ENCODE measurements at places on chromosomes 3 and 15.

GRCh38 chr3:72568083-72568482 lies 280.2 kb downstream of the SHQ1 start:
- H3K27ac ChIP-seq = no peak overlapping the region
- no peaks in the 10 kb centered on the region for H3K36me3 ChIP-seq
- peaks cover 4% of the 10 kb centered on the region for H3K27me3 ChIP-seq
- no peak for DNase-seq
- H3K4me1 ChIP-seq = no peaks in the 10 kb centered on the region

GRCh38 chr3:100256731-100257151 lies 4.1 kb upstream of the TBC1D23 start:
- DNase-seq = no peak
- peak overlapping the region; percentile 45 for H3K27ac ChIP-seq
- no peak overlapping the region for H3K4me3 ChIP-seq

GRCh38 chr15:35141743-35142471 lies 56.8 kb upstream of the NANOGP8 start:
- H3K4me1 ChIP-seq = no peaks in the 10 kb centered on the region
- H3K27ac ChIP-seq = peak overlapping the region; percentile 51
- H3K4me3 ChIP-seq = no peak overlapping the region
- no peaks in the 10 kb centered on the region for H3K27me3 ChIP-seq
- DNase-seq = no peak
- no peaks in the 10 kb centered on the region for H3K36me3 ChIP-seq

DNA sequence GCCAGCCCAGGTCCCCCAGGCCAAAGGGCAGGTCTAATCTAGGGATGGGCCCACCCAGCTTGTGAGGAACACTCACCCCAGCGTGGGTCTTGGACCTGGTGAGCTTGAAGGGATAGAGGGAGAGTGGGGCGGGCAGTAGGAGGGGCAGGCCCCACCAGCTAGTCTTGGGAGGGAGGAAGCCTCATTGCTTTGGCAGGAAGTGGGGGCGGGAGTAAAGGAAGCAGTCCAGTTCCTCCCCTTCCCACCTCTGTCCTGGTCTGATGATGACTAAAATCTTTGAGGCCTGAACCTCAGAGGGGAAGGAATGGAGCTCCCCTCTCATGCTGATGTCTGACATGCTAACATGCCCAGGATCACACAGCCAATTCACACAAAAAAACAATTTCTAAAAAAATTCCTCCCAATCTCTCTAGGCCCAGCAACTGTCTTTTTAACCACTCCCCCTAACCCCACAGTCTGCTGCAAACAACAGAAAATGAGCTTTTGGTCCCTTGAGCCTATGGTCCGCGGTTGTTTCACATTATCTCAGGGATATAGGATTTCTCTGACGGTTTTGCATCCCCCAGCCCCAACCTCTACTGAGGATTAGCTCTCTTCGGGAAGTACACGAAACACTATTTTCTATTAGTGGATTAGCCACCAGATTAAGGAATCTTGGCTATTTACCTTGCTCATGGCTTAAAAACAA lies 30.7 kb upstream of the DUSP7 start:
- peaks cover 20% of the 10 kb centered on the region for H3K4me1 ChIP-seq
- no peak for DNase-seq
- H3K27me3 ChIP-seq = no peaks in the 10 kb centered on the region
- no peaks in the 10 kb centered on the region for H3K36me3 ChIP-seq
- H3K27ac ChIP-seq = no peak overlapping the region
- H3K4me3 ChIP-seq = no peak overlapping the region

- no peaks in the 10 kb centered on the region for H3K27me3 ChIP-seq
- H3K36me3 ChIP-seq = no peaks in the 10 kb centered on the region
- no peaks in the 10 kb centered on the region for H3K4me1 ChIP-seq
- no peak overlapping the region for H3K27ac ChIP-seq
These were observed 171.3 kb downstream of the ATP10A start for GRCh38 chr15:25691544-25692430.

DNA sequence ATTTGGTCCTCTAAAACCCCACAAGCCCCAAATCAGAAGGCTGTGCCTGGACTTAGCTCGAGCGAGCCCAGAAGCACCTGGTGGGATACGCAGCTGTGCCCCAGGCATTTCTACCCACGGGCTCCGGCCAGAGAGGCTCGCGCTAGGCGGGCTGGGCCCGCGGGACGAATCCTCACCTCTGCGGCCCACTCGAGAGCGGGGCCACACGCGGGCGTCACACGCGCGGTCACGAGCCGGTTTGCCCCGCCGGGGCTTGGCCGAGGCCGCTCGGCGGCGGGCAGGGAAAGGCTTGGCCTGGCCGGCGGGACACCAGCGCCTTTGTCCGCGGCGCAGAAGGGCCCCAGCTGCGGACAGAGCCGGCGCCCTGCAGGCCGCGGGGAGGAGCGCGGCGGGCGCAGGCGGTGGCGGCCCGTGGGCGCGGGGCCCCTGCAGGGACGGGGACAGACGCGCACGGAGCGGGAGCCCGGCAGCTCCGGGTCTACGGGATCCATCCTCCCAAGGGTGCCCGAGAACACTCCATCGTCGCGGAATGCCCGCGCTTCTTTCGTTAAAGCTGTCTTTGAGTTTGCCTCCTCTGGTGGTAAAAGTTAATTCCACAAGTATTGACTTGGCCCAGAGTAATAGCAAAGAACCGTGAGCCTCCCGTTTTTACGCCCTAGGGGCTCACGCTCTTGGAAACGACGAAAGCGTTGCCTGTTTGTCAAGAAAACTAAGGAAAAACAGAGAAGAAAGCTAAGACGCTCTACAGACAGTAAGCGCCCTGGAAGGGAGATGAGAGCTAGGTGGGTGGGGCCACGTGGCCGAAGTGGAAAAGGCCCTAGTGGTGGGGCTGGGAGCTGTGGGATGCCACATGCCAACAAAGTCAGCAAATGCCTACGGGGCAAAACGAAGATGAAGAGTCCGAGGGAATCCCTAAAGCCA lies 26.4 kb downstream of the TYRO3 start:
- peak overlapping the region; percentile 42 for H3K4me3 ChIP-seq
- peak overlapping the region; percentile 52 for H3K27ac ChIP-seq
- no peaks in the 10 kb centered on the region for H3K4me1 ChIP-seq
- no peaks in the 10 kb centered on the region for H3K36me3 ChIP-seq

DNA sequence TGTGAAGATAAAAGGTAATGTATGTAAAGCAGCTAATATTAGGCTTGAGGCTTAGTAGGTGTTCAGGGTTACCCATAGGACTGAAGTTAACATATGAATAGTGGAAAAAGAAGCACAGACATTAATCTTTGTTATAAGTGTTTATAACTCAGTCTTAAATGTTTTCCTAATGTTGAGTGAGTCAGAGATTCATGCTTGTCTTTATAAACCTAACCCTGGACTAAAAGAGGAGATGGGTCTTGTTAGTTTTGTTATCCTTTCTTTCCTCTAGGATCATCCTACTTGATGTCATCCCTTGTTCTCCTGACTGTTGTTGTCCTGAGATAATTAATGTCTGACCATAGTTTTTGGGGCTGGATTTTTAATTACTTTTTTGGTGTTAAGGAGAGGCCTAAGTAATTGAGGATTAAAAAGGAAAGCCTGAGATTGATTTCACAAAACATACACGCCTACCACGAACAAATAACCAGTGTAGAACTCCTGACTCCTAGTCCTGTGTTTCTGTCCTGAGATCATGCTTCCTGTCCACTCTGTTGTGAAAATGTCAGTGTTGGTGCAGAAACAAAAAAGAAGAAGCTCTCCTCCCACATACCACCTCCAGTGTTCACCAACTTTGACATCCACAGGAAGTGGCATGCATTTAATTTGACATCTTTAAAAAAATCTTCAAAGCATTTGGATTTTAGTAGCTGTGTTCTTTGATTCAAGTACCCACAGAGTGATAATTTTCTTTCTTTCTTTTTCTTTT lies 8.4 kb downstream of the MITF start:
- peaks cover 29% of the 10 kb centered on the region for H3K4me1 ChIP-seq
- H3K27me3 ChIP-seq = no peaks in the 10 kb centered on the region
- H3K4me3 ChIP-seq = no peak overlapping the region

DNA sequence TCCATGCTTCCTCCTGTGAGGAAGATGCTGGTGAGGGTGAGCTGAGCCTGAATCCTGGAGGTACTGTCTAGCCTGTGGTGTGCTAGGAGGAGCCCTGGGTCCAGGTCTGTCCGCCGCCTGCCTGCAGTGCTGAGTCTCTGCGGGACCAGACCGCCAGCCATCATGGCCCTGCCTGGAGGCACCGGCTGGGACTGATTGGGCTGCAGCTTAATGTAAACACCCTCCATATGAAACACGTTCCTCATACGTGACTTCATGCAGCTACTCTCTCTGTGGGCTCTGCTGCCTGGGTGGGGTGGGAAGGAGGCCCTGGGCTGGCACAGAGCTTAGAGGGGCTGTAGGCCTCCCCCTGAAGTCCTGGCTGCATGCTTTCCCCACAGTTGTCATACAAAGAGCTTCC lies 67.4 kb downstream of the FBLN2 start:
- H3K36me3 ChIP-seq = no peaks in the 10 kb centered on the region
- DNase-seq = no peak
- H3K27ac ChIP-seq = no peak overlapping the region
- no peaks in the 10 kb centered on the region for H3K4me1 ChIP-seq
- H3K4me3 ChIP-seq = no peak overlapping the region

DNA sequence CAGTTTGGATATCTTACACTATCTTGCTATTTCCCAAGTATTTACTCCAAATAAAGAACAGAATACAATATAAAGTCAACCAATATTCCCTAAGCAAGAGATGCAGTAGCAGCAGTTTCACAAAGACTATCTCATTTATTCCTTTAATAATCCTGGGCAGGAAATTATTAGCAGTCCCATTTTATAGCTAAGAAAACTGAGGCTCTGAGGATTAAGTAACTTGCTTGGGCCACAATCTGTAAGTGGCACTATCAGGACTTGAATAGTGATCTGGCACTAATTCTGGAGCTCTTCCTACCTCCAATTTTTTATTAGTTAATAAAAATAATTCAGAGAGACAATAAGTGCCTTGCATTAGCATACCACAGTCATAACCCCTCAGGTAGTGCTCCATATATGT lies 611.7 kb downstream of the MCTP2 start:
- H3K36me3 ChIP-seq = no peaks in the 10 kb centered on the region
- peaks cover 2% of the 10 kb centered on the region for H3K4me1 ChIP-seq

Measured in esophagus squamous epithelium (tissue), 5 donors.